ENCODE measurements at places on chromosomes 11 and 22.

DNA sequence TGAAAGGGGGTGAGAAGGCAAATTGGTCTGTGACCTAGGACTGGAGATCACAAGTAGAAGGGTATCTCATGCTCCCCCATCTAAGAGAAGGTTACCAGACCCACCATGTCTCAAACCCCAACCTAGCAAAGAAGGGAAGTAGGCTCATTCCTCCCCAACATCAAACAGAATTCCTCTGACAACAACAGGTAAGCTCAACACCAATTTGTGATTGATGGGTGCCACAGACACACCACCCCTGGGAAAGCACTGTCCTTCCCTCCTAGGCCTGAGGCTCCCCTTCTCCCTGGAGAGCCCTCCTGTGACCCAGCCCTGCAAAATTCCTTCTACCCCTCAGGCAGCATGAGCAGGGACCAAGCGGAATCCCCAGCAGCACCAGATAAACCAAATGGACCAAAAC lies 154.3 kb downstream of the BUD13 start:
- no peak for DNase-seq

GRCh38 chr11:14519597-14519916 lies 629 bp downstream of the PSMA1 start:
- no peak for DNase-seq

GRCh38 chr11:1497600-1497999 lies 11.0 kb upstream of the MOB2 start:
- DNase-seq, result peak; percentile 32

DNA sequence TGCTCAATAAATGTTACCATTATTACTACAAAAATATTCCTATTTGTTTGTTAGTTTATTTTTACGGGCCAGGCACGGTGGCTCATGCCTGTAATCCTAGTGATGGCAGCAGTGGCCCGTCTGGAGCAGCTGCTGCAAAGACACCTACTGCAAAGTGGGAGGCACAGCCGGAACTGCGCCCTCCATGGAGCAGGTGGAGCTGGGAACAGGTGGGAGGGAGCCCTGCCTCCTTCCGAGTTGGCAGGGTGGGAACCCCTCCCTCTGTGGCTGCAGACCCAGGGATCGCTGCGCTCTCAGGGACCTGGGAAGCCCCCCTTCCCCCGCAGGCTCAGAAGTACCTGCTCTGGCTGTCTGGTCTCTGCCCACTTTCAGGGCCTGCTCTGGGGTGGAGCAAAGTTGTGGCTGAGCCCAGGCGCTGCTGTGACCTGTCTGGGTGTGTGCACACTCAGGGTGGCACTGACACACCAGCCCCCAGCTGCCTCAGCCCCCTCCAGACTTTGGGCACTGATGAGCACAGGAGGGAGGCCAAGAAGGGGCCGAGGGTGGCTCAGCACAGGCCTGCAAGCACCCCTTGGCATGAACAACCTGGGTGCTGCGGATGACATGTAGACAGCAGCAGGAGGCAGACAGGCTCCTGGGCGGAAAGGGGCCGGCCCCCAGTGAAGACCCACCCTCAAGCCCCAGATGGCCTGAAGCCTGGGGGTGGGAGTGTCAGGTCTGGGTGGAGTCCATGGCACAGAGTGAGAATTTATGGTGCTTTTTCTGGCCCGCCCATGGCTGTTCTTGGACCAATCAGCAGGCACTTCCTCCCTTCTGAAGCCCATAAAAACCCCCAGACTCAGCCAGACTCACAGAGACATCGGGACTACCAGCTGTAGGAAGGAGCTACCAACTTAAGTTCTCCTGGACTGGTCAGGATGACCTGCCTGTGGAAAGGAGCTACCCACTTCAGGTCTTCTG lies 103.7 kb upstream of the CLMP start:
- DNase-seq, result no peak

DNA sequence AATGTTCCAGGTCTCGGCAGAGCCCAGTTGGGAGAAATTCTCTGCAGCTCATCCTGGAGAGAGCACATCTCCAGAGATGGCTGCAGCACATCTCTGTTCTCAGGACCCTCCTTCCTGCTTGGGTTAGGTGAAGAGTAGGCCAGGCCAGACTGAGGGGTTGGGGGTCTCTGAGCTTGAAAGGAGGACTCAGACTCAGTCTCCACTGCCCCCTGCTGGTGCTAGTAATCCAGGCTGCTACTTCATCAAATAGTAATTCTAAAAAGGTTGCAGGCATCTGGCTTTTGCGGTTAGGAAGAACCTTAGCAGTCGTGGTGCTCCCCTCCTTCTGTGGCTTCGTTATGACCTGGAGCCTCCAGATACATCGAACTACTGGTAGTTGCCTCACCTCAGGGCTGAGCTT lies 9.7 kb downstream of the TUB start:
- no peak for DNase-seq
